ENCODE measurements at places on chromosomes 16 and 17.

- H3K27ac ChIP-seq: no peak overlapping the region
- no peak overlapping the region for H3K4me3 ChIP-seq
- peak; percentile 82 for DNase-seq
- H3K4me1 ChIP-seq: peaks cover 48% of the 10 kb centered on the region
- H3K27me3 ChIP-seq: no peaks in the 10 kb centered on the region
Measured at GRCh38 chr17:68182940-68183551, 64.8 kb upstream of the AMZ2 start.

DNA sequence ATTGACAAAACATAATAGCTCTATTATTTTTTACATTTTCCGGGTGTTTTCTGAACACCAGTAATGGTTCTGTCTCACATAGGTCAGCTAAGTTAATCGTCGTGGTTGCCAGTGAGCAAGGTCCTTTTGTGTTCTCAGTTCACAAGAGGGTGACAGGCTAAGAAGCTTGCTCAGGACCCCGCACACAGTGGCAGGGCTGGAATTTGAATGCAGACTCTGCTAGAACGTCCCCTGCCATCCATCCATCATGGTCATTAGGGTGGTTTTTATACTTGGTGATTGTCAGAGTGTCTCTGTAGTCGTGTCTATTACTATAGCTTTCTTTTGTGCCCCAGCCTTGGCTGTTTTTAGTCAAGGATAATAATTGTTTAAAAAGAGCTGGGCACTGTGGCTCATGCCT, 176.2 kb downstream of the SNX29 start:
- no peak overlapping the region for H3K27ac ChIP-seq
- H3K4me3 ChIP-seq: no peak overlapping the region
- H3K4me1 ChIP-seq: peaks cover 9% of the 10 kb centered on the region
- H3K27me3 ChIP-seq: no peaks in the 10 kb centered on the region

DNA sequence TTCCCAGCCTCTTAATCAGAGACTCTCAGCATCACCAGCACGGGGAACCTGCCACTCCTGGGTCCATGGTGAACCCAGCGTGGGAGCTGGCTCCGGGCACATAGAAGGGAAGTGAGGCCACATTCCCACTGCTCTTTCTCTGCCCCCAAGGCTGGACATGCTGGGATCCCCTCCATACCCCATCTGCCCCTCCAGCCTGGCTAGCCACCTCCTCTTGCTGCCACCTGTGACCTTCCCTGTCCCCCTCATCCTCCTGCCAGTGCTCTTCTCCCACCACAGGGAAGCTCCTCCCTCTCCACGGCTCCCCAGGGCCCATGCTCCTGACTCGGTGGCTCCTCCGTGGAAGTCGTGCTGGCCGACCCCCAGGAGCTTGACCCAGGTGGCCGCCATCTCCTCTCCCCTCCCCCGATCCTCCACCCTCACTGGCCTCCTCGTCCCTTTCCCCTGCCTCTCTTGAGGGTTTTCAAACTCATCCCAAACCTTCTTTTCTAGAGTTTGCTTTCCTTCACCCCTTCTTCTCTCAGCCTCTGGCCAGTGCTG, 139.1 kb upstream of the CHMP6 start:
- H3K27me3 ChIP-seq: no peaks in the 10 kb centered on the region
- H3K27ac ChIP-seq: no peak overlapping the region
- peaks cover 67% of the 10 kb centered on the region for H3K4me1 ChIP-seq

- no peak overlapping the region for H3K27ac ChIP-seq
- no peak for DNase-seq
- H3K4me3 ChIP-seq: no peak overlapping the region
- no peaks in the 10 kb centered on the region for H3K27me3 ChIP-seq
- H3K4me1 ChIP-seq: no peaks in the 10 kb centered on the region
- H3K36me3 ChIP-seq: no peaks in the 10 kb centered on the region
Measured at GRCh38 chr17:43823350-43824084, 9.4 kb downstream of the MPP3 start.

- H3K36me3 ChIP-seq: peaks cover 8% of the 10 kb centered on the region
- H3K4me1 ChIP-seq: peaks cover 31% of the 10 kb centered on the region
- no peak overlapping the region for H3K27ac ChIP-seq
Measured at GRCh38 chr17:75825149-75825552, 19.1 kb downstream of the UNC13D start.

- DNase-seq: peak; percentile 82
- H3K36me3 ChIP-seq: no peaks in the 10 kb centered on the region
- peaks cover 54% of the 10 kb centered on the region for H3K4me1 ChIP-seq
Measured at GRCh38 chr17:79800325-79801155, 3.7 kb upstream of the CBX8 start.

DNA sequence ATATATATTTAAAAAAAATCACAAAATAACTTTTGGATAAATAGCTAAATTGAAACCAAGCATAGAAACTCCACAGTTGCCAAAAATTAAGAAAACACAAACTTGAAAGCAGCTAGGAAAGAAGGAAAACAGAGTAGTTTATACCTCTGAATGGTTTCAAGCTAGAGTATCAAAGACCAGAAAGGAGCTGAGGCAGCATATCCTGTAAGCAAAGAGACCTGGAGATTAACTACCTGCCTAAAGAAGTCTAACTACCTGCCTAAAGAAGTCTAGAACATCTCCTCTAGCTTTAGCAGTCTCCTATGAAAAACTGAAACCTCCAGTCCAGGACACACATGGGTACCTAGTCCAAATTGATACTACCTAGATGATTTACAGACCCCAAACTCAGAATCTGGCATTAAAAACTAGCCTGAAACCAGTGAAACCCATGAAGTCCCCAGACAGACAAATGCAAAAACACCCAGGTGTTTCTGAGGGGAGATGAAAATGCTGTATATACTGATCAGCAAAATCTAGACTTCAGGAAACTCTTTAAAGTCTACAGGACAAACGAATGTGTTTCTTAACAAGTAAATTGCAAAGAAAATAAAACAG, 17.6 kb downstream of the APPBP2 start:
- no peak overlapping the region for H3K4me3 ChIP-seq
- DNase-seq: no peak
- no peaks in the 10 kb centered on the region for H3K27me3 ChIP-seq
- H3K36me3 ChIP-seq: peaks cover 6% of the 10 kb centered on the region
- H3K27ac ChIP-seq: peak overlapping the region; percentile 9
- peaks cover 32% of the 10 kb centered on the region for H3K4me1 ChIP-seq

GRCh38 chr17:49850772-49851386, 3.0 kb upstream of the TAC4 start:
- no peaks in the 10 kb centered on the region for H3K36me3 ChIP-seq
- peaks cover 12% of the 10 kb centered on the region for H3K4me1 ChIP-seq
- peak overlapping the region; percentile 7 for H3K27ac ChIP-seq
- peaks cover 2% of the 10 kb centered on the region for H3K27me3 ChIP-seq
- DNase-seq: no peak
- H3K4me3 ChIP-seq: peak overlapping the region; percentile 77

DNA sequence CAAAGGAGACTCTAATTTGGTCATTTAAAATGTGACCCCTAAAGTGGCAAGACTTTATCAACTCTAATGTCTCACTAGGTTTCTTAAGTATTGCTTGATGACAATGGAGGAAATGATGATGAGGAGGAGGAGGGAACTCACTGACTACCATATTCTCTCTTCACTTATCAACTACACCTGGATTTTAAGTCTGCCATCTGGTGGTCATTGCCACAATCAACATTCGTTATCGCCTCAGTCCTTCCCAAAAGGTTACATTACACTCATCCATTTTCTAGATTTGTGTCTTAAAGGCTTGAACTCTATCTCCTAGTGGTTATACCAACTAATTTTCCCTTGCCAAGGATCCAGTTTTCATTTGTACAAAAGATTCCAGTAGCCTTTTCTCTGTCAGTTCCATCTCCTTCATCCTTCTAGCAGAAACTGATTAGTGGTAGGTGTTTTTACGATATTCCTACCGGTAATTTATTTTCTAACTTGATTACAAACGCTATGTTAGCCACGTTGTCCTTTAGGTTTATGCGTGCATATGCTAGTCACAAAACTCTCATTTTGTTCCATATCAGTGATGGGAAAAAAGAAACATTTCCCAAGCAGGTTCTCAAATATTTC, 114.6 kb upstream of the NOG start:
- DNase-seq: peak; percentile 39
- H3K27me3 ChIP-seq: peaks cover 2% of the 10 kb centered on the region
- H3K4me3 ChIP-seq: no peak overlapping the region
- peaks cover 7% of the 10 kb centered on the region for H3K4me1 ChIP-seq
- no peaks in the 10 kb centered on the region for H3K36me3 ChIP-seq

- H3K4me3 ChIP-seq: no peak overlapping the region
- DNase-seq: no peak
- peaks cover 82% of the 10 kb centered on the region for H3K4me1 ChIP-seq
- H3K27me3 ChIP-seq: no peaks in the 10 kb centered on the region
- peak overlapping the region; percentile 16 for H3K27ac ChIP-seq
Measured at GRCh38 chr16:89343501-89344457, 126.3 kb downstream of the ZNF778 start.

DNA sequence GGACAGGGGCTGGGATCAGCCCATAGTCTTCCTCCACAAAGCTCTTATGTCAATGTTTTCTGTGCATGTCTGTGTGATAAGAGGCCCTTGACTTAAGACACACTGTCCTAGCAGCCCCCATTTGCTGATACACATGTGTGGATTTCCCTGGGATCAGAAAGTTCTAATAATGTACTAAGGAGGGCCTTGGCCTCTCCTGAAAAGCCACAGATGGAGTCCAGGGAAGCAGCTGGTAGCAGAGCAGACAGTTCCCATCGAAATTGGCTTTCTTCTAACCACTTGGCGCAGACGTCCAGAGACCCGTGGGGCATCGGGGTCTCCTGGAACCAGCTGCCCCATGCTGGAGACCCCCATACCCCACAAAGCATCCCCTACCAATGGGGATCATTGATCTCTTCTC, 4.3 kb upstream of the GP2 start:
- no peaks in the 10 kb centered on the region for H3K4me1 ChIP-seq
- no peak for DNase-seq
- H3K36me3 ChIP-seq: no peaks in the 10 kb centered on the region
- peaks cover 3% of the 10 kb centered on the region for H3K27me3 ChIP-seq
- no peak overlapping the region for H3K4me3 ChIP-seq

DNA sequence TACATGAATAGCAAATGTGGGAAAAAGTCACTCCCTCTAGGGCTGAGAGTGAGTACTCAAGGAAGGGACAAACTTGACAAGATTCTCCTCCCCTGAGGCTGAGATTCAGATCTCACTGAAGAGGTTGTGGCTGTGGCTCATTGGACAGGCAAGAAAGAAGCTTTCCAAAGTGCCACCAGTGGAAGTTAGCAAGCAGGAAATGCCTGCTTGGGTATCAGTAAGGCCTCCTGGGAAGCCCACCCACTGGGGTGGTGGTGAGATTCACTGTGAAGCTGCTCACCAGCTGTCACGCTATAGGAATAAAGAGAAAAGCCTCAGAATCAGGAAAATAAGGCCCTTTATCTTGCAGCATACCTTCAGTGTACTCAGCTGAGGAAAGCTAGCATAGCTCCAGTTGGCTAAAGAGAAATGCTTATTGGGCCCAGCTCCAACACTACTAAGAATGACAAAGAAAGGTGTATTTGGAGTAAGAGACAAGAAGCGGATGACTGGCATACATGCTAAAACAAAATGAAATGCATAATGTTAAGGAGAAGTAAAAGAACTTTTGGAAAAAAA, 274.4 kb upstream of the TOM1L1 start:
- no peak overlapping the region for H3K27ac ChIP-seq
- H3K27me3 ChIP-seq: no peaks in the 10 kb centered on the region
- H3K4me1 ChIP-seq: no peaks in the 10 kb centered on the region
- DNase-seq: no peak

- no peak overlapping the region for H3K4me3 ChIP-seq
- no peak for DNase-seq
- no peaks in the 10 kb centered on the region for H3K27me3 ChIP-seq
- H3K27ac ChIP-seq: no peak overlapping the region
- peaks cover 18% of the 10 kb centered on the region for H3K36me3 ChIP-seq
Measured at GRCh38 chr17:539766-540165, 174.9 kb downstream of the VPS53 start.

DNA sequence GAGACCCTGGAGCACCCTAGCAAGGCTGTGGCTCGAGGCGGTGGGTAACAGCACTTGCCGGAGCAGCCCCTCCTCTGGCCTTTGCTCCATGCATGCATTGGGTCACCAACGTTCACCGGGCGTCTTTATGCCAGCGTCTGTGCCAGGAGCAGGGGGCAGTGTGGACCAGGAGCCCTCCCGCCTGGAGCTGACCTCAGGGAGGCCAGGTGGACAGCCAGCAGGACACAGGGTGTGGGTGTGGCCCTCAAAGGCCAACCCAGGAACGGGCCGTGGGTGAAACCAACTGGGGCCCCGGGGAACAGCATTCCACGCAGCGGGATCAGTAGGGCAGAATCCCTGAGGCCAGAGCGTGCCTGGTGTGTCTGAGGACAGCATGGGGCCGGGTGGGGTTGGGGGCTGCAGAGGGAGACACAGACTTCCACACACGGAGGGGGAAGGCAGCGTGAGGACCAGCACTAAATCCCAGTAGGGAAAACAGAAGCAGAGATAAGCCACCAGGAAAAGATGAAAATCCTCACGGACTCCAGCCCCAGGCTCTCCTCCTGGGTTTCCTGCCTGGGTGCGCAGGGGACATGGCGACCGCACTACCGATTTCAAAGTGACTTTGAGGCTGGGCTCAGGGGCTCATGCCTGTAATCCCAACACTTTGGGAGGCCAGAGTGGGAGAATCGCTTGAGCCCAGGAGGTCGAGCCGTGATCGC, 2.9 kb upstream of the CD7 start:
- H3K27ac ChIP-seq: peak overlapping the region; percentile 97
- H3K4me1 ChIP-seq: peaks cover 45% of the 10 kb centered on the region
- H3K27me3 ChIP-seq: no peaks in the 10 kb centered on the region
- peaks cover 29% of the 10 kb centered on the region for H3K36me3 ChIP-seq
- DNase-seq: no peak

- H3K4me3 ChIP-seq: no peak overlapping the region
- no peak overlapping the region for H3K27ac ChIP-seq
- H3K27me3 ChIP-seq: no peaks in the 10 kb centered on the region
- H3K4me1 ChIP-seq: no peaks in the 10 kb centered on the region
Measured at GRCh38 chr17:65446043-65446442, 115.4 kb downstream of the AXIN2 start.

GRCh38 chr17:8691931-8692330, 52.7 kb downstream of the CCDC42 start:
- no peak overlapping the region for H3K27ac ChIP-seq
- no peaks in the 10 kb centered on the region for H3K4me1 ChIP-seq
- no peak overlapping the region for H3K4me3 ChIP-seq
- no peaks in the 10 kb centered on the region for H3K36me3 ChIP-seq
- H3K27me3 ChIP-seq: peaks cover 8% of the 10 kb centered on the region

DNA sequence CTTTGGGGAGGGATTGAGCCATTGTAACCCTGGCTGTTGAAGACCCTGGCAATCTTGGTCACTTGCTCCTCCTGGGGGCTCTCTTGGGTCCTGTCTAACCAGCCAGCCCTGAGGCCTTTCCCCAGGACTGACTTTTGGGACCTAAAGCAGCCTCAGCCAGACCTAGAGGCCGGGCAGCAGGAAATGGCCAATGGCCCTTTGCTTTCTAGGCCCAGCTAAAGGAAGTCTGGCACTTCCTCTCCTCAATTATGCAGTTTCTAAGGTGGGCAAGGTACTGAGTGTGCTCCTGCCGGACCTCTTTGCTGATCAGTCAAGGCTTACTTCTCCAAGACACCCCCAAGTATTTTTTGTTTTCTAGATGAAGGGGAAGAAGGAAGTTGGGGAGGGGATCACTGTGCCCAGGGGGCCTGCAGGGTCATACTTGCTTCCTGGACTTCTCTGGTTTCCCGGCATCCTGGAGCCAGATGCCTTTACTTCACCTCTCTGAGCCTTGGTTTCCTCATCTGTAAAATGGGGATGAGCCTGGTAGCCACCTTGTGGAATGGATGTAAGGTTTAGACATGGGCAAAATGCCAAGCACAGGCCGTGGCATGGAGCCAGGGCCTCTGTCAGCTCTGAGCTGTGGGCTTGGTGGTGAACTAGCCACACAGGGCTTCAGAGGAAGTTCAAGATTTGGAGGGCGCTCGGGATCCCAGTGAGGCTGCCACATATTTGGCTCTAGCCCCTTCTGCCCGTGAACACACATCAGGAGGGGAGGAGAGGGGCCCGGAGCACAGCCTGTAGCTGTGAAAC, 8.6 kb downstream of the CX3CL1 start:
- no peak overlapping the region for H3K27ac ChIP-seq
- H3K27me3 ChIP-seq: no peaks in the 10 kb centered on the region
- DNase-seq: no peak
- peaks cover 10% of the 10 kb centered on the region for H3K4me1 ChIP-seq
